ENCODE measurements at places on chromosomes 4 and X.

DNA sequence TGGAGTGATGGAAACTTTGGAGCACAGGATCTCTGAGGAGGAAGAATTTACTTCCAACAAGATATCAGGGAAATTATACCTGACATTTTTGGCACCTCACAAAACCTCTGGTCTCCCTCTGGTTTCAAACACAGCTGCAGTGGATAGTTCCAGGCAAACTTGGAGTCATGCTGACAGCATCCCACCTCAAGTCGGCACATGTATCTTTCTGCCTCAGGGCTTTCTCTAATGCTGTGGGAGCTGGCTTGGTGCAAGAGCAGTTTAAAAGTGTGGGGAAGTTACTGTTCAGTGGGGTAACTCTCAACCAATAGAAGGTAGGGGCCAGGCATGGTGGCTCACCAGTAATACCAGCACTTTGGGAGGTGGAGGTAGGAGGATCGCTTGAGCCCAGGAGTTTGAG is 207.1 kb upstream of the NHS start:
- no peak for DNase-seq

- no peak for DNase-seq
Measured at GRCh38 chrX:96861218-96861617, 22.5 kb upstream of the RPA4 start.

GRCh38 chr4:183920512-183920911 is 15.4 kb downstream of the STOX2 start:
- no peak for DNase-seq

GRCh38 chr4:135365065-135365464 is 1163.5 kb upstream of the PABPC4L start:
- DNase-seq, result no peak

- DNase-seq, result no peak
Measured at GRCh38 chrX:63529961-63530360, 178.8 kb upstream of the SPIN4 start.

DNA sequence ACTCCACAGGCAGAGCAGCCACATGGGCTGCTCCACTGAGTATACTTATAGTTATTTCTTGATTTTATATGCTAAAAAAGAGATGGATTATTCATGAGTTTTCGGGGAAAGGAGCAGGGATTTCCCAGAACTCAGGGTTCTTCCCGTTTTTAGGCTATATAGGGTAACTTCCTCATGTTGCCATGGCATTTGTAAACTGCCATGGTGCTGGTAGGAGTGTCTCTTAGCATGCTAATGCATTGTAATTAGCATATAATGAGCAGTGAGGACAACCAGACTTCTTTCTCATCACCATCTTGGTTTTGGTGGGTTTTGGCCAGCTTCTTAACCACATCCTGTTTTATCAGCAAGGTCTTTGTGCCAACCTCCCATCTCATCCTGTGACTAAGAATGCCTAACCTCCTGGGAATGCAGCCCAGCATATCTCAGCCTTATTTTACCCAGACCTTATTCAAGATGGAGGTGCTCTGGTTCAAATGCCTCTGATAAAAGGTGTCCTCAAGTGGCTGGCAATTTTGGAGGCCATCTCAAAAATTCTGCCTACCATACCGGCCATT is 213.0 kb upstream of the VEGFC start:
- no peak for DNase-seq

DNA sequence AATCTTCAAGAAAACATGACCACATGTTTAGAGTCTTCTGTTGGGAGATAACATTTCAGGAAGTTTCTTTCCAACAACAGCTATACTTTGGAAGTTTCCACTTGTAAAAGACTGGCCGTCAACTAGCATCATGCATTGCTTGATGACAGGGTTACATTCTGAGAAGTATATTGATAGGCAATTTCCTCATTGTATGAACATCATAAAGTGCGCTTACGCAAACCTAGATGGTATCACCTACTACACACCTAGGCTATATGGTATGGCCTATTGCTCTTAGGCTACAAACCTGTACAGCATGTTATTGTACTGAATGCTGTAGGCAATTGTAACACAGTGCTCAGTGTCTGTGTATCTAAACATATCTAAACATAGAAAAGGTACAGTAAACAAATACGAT is 25.4 kb upstream of the CD40LG start:
- DNase-seq, result no peak

GRCh38 chrX:74613370-74614092 is 893 bp downstream of the RLIM start:
- DNase-seq, result no peak

DNA sequence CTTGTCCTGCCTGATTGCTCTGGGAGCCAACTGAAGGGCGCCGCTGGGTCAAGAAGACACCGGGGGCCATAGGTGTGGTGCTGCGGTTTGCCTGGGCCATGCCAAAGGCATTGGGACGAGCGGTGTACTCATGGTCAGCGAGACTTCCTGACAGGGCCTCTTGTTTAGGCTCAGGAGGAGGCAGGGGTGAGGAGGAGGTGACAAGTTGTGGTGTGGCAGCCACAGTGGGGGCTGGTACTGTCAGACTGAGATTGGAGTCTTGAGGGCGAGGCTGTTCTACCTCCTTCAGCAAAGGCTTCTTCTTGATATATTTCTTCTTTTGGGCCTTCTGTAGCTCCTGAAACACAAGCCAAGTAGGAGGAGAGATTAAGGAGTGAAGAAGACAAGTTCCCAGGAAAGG is 104.1 kb downstream of the PHF8 start:
- DNase-seq, result no peak

DNA sequence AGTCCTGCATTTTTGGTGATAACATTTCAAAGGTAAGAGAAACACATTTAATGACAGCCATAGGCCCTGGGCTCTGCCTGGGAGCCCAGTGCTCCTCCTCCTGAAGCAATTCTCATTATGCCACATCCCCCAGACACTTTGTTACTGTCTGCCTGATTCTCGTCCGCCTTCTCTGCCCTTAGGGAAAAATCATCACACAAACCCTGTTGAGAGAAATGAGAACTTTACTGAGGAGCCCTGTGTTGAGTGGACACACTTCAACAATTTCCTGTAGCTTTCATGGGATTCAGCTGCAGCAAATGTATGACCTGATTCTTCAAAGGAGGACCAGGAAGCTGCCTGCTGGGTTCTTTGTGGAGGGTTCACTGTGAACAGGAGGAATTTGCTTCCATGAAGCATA is 566.5 kb upstream of the FRG1 start:
- DNase-seq, result no peak

GRCh38 chrX:69138512-69138911 is 26.7 kb downstream of the PJA1 start:
- DNase-seq, result no peak

DNA sequence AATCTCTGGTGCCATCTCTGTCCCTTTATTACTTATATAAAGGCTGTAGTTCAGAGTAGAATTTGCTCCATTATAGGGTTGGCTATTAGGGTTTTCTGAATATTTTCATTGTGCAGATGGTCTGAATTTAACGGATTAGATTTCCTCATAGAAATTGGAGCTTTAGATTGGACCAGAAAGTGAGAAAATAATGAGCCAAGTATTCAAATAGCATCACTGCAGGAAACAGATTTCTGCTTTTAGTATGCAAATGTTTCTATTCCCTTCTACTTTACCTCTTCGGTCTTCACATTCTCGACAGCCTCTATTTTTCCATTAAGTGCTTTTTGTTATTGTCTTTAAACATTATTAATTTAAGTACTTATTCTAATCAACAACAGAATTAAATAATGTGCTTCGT is 55.4 kb downstream of the TRIM2 start:
- DNase-seq, result no peak

GRCh38 chrX:24202465-24203031 is 53.0 kb downstream of the ZFX start:
- DNase-seq, result no peak

GRCh38 chr4:87677731-87678130 is 27.7 kb downstream of the DMP1 start:
- DNase-seq, result no peak

- DNase-seq, result no peak
Measured at GRCh38 chr4:1596393-1596792, 87.7 kb downstream of the FAM53A start.

GRCh38 chr4:11593576-11594116 is 165.0 kb upstream of the HS3ST1 start:
- DNase-seq, result peak; percentile 66

- no peak for DNase-seq
Measured at GRCh38 chr4:56130606-56131155, 181.9 kb downstream of the CEP135 start.

DNA sequence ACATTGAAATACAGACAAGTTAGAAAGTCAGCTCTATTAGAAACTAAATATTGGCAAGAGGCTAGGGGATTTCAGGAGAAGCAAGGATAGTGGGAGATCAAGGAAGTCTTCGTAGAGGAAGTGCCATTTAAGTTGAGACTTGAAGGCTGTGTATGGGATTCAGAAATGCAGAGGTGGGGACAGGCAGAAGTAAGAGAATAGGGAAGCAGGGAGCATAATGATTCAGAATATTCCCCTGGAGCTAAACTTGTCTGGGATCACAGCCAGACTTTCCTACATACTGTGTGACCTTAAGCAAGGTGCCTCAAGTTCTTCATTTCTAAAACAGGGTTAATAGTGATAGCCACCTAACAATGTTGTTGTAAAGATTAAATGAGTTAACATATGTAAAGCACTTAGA is 108.8 kb downstream of the DDIT4L start:
- DNase-seq, result no peak

GRCh38 chrX:41895826-41896225 is 27.5 kb downstream of the CASK start:
- no peak for DNase-seq

DNA sequence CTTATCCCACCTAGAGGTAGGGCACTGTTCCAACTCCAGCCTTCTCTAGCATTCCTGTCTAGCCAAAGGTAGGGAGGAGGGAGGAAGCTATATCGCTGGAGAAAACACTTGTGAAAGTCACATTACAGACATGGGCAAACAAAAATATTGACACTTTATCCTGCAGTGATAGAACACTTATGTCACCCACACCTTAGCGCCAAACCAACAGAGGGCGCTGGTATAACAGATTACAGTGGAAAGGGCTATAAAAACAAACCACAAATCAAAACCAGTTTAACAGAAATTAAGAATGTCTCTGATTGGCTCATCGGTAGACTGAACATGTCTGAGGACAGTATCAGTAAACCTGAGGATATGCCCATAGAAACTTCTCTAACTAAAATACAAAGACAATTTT is 451.3 kb downstream of the TLL1 start:
- DNase-seq, result peak; percentile 22

DNA sequence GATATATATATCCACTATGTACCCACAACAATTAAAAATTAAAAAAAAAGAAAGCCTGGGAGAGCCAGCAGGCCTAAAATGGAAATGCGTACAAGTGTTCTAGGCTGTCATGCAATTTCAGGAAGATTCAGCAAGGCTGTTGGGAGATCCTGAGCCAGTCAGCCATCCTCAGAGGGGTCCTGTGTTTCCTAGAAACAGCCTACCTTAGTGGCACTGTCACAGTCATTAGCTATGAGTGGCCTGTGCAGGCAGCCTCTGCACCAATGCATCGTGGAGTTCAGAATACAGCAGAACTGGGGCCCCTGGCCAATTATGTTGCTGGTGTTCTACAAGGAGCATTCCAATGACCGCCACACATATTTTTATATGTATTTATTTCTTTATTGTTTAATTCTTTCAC is 21.0 kb upstream of the USP53 start:
- no peak for DNase-seq

- DNase-seq, result no peak
Measured at GRCh38 chr4:150217192-150217591, 138.9 kb downstream of the DCLK2 start.

- DNase-seq, result no peak
Measured at GRCh38 chr4:1767770-1768366, 25.2 kb upstream of the FGFR3 start.

- no peak for DNase-seq
Measured at GRCh38 chrX:153832728-153833127, 2.4 kb upstream of the PDZD4 start.

- DNase-seq, result no peak
Measured at GRCh38 chr4:124899997-124900396, 187.5 kb upstream of the ANKRD50 start.

DNA sequence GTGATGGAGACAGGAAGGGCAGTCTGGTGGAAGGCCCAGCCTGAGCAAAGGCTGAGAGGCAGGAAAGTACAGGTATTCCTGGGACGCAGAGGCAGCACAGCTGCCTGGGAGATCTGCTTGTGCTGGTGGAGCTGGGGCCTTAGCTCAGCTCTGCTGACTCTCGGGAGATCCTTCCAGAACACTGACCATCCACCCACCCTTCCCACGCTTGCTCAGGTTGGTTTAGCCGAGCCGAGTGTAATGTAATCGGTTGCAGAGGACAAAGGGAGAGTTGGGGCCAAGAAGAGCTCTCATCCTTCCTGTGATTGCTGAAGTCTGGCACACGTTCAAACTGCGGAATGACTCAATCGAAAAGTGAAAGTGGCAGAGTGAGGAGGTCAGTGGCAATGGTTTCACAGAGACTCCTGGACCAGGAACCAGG is 43.1 kb upstream of the GPR78 start:
- no peak for DNase-seq

GRCh38 chrX:35726176-35726575 is 72.0 kb upstream of the MAGEB16 start:
- no peak for DNase-seq

- DNase-seq, result no peak
Measured at GRCh38 chr4:98921292-98921691, 7.6 kb downstream of the EIF4E start.

DNA sequence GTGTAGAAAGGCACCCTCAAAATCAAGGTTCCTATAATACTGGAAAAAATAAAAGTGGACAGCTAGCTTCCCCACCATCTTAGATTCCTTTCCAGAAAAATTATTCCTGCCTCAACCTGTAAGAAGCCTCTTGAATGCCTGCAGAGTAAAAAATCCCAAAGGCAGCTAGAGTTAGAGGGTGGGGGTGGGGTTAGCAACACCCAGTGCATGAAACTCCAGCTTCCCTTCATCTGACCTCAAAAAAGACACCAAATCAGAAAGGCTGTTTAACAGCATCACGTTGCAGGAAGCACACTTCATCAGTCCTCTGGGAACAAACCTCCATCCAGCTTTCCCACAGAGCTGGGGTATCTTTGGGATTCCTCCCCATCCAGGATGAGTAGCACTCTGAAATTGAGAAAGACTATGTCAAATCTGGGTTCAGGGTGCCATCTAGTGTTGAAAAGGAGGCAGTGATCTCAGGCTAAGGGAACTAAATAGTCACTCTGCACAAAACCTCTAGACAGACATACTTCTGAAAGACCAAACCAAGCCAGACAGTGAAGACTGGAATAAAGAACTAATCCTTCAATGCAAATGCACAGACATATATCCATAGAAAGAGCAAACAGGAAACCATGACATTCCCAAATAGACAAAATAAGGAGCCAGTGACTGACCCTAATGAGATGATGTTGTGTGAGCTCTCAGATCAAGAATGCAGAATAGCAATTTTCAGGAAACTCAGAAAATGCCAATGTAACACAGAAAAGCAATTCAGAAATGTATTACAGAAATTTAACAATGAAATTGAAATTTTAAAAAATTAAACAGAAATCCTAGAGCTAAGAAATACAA is 97.9 kb downstream of the ARHGEF9 start:
- no peak for DNase-seq

GRCh38 chrX:12978205-12979025 is 3.5 kb downstream of the TMSB4X start:
- no peak for DNase-seq

Data from NCI-H2081 treated with DMSO at 0.1 percent for 48 hours (cell line).